ENCODE measurements at places on chromosomes 6 and 20.

DNA sequence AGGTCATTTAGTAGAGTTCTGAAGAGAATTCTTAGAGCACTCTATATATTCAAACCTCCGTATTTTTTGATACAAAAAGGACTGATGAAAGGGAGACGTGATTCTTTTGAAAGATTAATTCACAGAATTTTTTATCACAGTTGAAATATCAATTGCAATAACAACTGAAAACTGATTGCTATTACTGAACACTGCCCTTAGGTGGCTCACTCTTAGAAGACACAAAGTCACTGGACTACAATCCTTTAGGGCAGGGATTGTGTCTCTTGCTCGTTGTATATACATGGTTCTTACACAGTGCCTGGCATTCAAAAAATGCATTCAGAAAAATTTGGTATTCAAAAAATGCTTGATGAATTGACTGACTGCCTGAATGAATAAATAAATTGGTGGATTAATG lies 17.1 kb upstream of the CALHM6 start:
- DNase-seq: no peak

DNA sequence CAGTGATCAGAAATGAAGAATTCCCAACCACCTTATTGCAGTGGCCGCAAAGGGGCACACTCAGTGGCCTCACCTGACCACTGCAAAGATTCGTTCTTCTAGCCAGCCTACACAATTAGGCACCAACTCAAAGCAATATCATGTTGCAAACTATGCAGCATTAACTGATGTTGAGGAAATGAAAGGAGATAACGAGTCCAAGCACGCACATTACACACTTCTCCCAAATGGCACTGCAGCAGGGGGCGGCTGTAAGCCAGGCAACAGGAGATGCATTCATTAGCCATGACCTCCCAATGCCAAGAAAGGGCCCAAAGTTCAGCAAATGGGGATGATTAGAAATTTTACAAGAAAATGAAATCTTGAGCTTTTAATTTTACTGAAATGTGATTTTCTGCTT lies 39.3 kb downstream of the ATXN1 start:
- DNase-seq: peak; percentile 11

DNA sequence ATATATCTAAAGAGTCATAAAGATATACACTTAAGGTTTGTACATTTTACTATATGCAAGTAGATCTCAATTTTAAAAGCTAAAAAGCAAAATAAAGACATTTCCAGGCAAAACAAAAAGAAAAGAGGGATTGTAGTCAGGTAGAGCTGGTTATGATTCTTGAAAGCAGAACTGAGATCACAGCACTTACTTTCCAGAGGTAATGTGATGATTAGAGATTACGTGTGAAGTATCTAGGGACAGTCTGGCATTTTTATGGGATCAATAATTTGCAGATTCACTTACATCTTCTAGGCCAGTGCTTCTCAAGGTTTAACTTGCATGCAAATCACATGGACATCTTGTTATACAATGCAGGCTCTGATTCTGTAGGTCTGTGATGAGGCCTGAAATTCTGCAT lies 595.5 kb downstream of the KIF16B start:
- no peak for DNase-seq

DNA sequence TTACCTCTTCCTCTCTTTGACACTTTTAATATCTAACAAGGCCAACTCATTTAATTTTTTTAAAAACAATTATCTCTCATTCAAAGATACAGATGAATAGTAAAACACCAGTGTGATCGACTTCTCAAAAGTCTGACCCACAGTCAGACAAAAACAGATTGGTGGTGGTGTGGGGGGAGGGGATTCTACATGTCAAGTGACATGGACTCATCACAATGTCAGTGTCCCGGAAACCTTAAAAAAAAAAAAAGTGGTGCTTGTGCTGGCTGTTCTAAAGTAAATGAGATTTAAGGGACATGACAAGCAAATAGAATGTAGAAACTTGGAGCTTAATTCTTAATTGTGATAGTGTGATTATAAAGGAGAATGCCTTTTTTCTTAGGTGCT lies 16.3 kb upstream of the RFPL4B start:
- no peak for DNase-seq

DNA sequence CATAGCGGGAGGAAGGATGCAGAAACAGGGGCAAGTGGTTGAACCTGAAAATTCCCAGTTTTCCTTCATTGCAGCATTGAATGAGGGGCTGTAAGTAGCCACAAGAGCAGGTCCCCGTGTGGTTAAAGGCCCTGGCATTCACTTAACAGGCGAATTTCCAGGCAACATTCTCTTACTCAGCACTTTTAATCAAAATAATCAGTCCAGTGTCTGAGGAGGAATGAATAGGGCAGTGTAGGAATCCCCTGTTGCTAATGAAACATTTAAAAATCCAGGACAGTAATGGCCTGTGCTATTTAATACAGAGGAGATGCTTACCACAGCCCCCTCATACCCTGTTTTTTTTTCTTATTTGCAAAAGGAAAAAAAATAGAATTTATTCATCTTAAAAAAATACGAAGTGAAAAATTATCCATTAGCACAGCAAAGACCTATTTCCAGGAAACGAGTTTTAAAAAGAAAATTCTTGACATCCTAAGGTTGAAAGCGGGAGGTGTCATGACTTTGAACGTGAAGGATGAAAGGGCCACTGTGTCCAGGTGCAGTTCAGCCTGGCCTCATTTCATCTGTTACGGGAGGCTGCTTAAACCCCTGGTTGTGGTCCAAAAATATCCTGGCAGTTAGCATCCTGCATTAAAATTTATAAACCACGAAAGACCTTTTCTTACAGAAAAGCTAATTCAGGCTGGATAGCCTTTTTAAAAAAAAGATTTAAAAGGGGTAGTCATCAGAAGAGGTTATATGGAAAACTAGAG lies 20.2 kb downstream of the MYLK4 start:
- DNase-seq: no peak

DNA sequence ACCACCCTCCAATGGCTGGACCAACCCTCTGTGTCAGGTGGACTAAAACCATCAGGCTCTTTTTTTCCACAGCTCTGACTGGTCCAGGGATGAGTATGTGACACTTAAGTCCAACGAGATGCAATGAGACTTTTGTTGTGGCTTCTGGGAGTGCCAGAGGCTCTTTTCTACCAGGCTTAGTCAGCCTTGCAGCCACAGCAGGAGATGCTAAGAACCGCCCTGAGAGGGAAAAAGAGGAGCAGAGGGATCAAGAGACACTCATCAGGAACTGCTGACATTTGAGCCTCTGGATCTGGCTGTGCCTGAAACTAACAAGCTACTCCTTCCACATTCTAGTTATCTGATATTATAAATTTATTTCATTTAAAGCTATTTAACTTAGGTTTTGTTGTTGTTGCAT lies 270.9 kb upstream of the SULF2 start:
- DNase-seq: no peak

DNA sequence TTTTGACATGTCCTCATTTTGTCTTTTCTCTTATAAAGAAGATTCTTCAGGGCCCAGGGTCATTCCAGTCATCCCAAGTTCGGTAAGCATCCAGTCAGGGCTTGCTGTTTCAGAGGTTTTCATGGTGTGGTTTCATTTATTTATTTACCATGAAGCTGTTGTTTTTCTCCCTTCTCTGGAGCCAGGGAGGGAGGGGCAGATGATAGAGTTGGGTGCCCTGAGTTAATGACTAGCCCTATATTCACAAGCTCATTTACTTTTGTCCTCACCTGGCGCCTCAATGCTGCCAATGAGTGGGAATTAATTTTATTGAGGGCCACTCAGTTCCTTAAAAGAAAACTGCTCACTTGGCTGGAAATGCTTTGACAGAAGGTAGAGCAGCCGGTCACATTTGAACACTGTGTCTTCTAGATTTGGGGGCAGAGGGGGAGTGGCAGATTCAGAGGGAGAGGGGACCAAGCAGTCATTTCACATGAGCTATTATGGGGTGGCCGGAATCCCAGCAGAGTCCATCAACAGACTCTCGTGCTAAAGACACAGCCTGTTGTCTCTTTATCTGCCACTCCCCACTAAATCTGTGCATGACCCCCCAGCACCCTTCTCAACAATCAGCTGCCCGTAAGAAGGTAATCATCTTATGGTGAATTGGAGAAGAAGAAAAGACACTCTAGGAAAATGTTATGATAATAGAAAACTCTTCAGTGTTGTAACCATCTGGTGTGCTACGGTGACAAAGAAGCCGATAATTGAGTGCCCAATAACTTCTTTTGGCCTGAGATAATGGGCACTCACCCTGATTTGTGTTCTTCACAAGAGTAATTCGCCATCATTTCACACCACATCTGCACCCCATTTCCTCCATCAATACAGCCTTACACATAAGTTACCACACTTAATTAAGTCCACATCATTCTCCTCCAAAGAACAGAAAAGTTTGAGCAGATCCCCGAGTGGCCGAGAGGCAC lies 573.5 kb upstream of the JAG1 start:
- DNase-seq: no peak

DNA sequence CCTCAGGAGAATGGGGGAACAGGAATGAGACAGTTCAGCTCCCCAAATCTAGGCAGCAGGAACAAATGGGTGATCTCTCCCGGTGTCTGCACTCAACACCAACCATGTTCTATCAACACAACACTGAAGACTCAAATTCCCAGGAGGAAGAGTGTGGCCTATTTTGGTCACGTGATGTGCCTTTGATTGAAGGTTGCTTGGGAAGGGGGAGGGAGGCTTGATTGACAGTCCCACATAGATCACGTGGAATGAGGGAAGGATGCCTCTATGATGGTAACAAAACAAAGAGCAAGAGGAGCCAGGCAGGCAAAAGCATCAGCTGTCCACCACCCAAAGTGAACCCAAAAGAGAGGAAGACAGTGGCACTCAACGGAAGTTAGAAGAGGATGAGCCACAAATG lies 364.8 kb downstream of the KIF16B start:
- no peak for DNase-seq

- DNase-seq: no peak
These were observed 14.1 kb upstream of the PFDN4 start for GRCh38 chr20:54193817-54194216.
